Ovary (tissue), 10 donors: ENCODE measurements at places on chromosomes 11 and 22. TPM values are rescaled to one million over a fixed set of nuclear protein-coding genes. Genes with fewer than 3 reads are reported as not detected.

FXYD6 gene
- 313 TPM for total RNA-seq

MYRF gene
- total RNA-seq, result 41.3 TPM

FAM83F gene
- total RNA-seq, result 0.60 TPM

ST14 gene
- total RNA-seq, result 0.18 TPM

MS4A15 gene
- not detected for total RNA-seq

DNA sequence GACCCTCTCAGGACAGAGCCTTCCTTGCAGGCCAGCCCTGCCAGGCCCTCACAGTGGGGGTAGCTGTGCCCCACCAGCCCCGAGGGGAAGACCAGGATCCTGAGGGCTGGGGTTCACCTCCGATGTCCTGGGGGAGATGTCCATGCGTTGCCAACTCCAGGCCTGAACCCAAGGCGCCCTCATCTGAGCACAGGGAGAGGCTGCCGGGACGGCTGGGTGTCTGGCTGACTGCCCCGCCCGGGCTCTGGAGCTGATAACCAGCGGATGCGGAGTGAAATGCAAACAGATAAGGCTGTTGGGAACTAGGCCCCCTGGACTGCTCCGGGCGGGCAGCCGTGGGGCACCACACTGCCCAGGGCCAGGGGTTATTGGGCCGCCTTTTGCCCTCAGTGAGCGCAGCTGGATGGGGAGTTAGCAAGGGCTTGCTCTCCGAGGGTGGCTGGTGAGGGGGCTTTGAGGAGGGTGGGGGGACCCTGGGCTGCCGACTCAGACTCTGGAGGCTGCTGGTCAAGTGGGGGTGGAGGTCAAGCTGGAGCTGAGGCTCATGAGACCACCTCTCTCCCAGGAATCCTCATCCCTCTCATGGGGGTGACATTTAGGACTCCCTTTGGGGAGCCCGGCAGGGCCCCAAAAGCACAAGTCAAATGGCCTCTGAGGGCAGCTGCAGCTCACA lies 5.6 kb upstream of the MUC6 start:
- no peak overlapping the region for H3K4me3 ChIP-seq
- peak; percentile 14 for DNase-seq
- H3K27me3 ChIP-seq, result no peaks in the 10 kb centered on the region
- H3K36me3 ChIP-seq, result no peaks in the 10 kb centered on the region

DNA sequence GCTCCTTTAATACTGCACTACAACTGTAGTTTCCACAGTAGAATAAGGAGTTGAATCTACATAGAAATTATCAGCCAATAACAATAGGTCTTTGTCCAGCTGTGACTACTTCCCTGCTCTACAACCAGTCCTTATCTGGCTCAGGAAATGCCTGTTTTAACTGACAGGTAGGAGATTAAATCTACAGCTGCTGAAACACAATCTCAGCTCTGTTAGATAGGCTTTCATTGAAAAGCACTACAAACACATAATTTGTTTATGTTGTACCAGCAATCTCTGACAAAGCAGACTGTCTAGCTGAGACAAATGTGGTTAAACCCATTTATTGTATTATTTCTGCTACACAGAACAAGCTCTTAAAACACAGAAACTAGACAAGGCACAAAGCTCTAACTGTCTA lies 230.0 kb downstream of the SOX6 start:
- no peak overlapping the region for H3K27ac ChIP-seq
- H3K4me3 ChIP-seq, result no peak overlapping the region
- no peak for DNase-seq

DNA sequence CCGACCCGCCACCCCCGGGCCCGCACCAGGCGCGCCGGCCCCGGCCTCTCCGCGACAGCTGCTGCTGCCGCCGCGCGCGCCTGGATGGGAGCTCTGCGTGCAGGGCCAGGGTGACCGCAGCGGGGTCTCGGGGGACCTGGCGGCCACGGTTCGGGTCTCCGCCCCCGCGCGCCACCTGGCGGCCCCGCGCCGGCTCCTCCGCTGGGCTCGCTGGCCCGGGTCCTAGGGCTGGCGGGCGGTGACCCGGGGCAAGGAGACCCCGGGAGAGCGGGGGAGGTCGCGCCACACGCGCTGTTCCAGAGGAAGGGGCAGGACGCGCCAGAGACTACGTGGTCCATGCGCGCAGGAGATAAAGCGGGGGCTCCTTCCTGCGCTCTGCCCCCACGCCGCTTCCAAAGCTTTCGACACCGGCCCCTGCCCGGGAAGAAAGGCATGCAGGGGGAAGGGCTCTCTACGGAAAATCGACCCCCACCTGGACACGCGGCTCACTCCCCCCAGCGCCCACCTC lies 562 bp downstream of the SHANK2 start:
- DNase-seq, result no peak
- no peak overlapping the region for H3K27ac ChIP-seq
- no peaks in the 10 kb centered on the region for H3K36me3 ChIP-seq

DNA sequence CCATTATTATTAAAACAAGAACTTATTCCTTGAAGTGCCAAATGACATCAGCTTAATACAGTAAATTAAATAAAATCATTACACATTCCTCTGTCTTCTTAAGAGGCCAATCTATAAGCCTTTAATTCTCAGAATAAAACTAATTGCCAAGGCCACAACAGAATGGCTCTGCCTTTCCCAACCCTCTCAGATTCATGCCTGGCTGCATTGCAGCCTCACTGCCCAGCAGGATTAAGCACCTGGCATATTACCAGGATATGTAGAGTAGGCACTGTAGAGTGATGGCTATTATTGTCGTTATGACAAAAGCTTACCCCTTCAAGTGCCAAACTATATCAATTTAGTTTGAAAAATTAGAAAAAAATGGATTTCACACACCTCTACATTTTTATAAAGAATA lies 9.4 kb upstream of the CALCA start:
- no peak for DNase-seq
- H3K27me3 ChIP-seq, result no peaks in the 10 kb centered on the region
- H3K4me3 ChIP-seq, result no peak overlapping the region
- no peaks in the 10 kb centered on the region for H3K36me3 ChIP-seq
- H3K4me1 ChIP-seq, result no peaks in the 10 kb centered on the region

DNA sequence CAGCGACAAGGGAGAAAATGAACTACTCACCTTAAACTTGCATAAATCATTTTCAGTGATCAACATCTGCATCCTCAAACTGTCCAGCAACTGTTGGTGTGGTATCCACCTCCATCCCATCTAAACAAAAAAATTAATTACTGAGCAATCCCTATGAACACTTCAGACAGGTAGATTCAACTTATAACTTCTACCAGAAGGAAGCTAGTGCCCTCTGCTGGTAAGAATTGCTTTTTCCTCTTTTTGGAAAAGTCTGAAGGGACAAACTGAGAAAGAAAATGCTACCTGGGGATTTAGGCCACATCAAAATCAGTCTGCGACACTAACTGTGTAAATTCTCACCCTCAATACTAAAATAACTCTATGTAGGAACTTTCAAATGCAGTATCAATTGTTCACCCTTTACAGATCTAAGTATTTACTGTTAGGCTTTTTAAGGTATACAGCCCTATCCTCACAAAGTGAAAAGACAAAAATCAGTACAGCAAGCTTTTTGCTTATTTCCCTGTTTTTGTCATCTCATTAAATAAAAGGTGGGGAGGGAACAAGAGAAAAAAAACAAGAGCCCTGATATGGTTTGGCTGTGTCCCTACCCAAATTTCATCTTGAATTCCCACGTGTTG lies 17.9 kb downstream of the CLNS1A start:
- no peak overlapping the region for H3K4me3 ChIP-seq
- H3K36me3 ChIP-seq, result no peaks in the 10 kb centered on the region
- DNase-seq, result no peak
- H3K27me3 ChIP-seq, result no peaks in the 10 kb centered on the region
- H3K4me1 ChIP-seq, result peaks cover 2% of the 10 kb centered on the region

DNA sequence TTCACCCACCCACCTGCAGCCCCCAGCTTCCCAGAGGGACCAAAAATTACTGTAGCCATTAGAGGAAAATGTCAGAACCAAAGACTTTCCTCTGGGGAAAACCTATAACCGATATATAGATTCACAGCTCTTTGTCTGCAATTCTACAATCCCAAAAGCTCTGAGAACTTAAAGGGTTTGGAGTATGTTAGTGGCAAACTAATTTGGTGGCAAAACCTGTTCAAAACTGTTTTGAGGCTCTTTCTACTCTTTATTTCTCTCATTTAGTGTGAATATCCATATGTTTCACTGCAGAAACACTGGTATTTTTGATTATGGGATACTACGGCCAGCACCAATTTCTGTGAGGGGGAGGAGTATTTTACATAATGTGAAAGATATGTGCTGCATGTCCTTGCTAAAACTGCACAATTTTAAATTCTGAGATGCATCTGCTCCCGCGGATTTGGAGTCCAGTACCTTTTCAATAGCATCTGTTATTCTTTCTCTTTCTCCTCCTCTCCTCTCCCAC lies 87.5 kb upstream of the MTNR1B start:
- no peak overlapping the region for H3K4me3 ChIP-seq
- DNase-seq, result no peak
- H3K4me1 ChIP-seq, result no peaks in the 10 kb centered on the region

GRCh38 chr11:92751594-92751993 lies 217.9 kb upstream of the MTNR1B start:
- no peak overlapping the region for H3K4me3 ChIP-seq
- H3K27ac ChIP-seq, result no peak overlapping the region
- no peaks in the 10 kb centered on the region for H3K4me1 ChIP-seq
- no peak for DNase-seq
- H3K36me3 ChIP-seq, result no peaks in the 10 kb centered on the region
- no peaks in the 10 kb centered on the region for H3K27me3 ChIP-seq

DNA sequence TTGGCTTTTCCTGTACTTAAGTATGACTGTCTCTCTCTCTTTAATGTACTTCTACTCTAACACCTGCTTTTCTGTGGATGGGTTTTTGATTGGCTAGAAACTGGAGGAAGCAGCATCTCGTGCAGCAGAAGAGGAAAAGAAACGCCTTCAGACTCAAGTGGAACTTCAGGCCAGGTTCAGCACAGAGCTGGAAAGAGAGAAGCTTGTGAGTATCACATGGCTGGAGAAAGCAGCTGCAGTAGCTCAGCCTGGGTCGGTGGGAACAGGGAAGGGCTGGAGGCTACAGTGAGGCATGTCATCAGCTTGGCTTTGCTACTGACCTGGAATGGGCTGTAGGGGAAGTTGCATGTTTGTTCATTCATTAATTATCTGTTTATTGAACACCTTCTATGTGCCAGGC lies 74.2 kb downstream of the SWAP70 start:
- H3K4me1 ChIP-seq, result no peaks in the 10 kb centered on the region
- no peaks in the 10 kb centered on the region for H3K36me3 ChIP-seq
- no peak overlapping the region for H3K4me3 ChIP-seq
- no peaks in the 10 kb centered on the region for H3K27me3 ChIP-seq

DNA sequence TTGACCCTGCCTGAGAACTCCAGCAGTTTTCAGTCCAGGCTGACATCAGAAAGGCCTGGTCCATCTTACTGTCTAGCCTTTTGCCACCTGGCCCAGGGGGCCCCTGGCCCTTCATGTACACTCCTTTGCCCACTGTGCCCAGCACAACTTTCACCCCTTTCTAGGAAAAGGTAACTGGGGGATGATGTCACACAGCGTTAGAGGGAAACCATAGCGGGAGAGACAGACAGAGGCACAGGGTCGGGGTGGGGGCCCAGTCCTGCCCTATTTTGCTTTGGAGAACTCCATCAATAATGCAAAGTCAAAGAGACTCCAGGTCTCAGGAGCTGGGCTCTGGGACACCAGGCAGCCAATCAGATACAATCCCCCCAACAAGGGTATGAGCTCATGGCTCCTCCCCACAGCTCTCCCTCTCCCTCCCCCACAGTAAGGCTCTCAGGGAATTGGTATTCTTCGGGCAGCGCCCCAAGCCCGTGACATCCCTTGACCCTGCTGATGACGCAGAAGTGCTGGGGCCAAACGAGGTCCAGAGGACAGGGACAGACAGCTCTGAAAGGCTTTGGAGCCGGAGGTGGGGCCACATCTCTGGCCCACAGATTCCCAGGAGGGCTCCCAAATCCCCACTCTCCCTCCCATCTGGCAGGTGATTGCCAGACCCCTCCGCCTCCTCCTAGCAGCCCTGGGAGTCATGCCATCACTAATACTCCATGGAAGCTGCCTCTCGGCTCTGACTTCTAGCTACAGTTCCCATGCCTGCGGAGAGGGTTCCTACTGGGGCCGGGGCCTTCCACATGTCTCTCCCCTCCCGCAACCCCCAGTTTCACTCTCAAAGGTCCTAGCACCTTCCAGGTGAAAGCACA lies 5.9 kb downstream of the USP2 start:
- no peaks in the 10 kb centered on the region for H3K36me3 ChIP-seq
- H3K27ac ChIP-seq, result peak overlapping the region; percentile 76
- H3K27me3 ChIP-seq, result no peaks in the 10 kb centered on the region
- peak; percentile 80 for DNase-seq
- no peaks in the 10 kb centered on the region for H3K4me1 ChIP-seq

DNA sequence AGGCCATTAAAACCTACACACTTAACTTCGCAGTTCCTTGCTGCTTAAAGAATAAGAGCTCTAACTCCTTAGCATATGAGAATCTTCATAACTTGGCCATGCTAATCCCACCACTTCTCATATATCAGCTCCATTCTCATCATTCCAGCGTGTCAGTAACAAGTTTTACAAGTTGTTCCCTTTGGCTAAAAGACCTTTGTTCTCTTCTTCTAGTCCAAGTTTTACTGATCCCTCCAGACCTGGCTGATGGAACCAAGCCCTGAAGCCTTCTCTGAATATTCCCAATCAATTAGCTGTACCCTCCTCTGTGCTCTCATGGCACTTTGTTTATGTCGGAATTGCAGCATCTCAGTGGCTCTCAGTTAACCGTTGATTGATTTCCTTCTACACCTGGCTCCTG lies 35.8 kb downstream of the GAB2 start:
- no peaks in the 10 kb centered on the region for H3K27me3 ChIP-seq
- no peak for DNase-seq
- H3K36me3 ChIP-seq, result no peaks in the 10 kb centered on the region
- no peak overlapping the region for H3K27ac ChIP-seq
- peaks cover 11% of the 10 kb centered on the region for H3K4me1 ChIP-seq

GRCh38 chr22:31342389-31343140 lies 3.6 kb downstream of the PATZ1 start:
- no peak overlapping the region for H3K4me3 ChIP-seq
- H3K36me3 ChIP-seq, result no peaks in the 10 kb centered on the region
- peaks cover 18% of the 10 kb centered on the region for H3K4me1 ChIP-seq
- no peak overlapping the region for H3K27ac ChIP-seq
- H3K27me3 ChIP-seq, result no peaks in the 10 kb centered on the region

DNA sequence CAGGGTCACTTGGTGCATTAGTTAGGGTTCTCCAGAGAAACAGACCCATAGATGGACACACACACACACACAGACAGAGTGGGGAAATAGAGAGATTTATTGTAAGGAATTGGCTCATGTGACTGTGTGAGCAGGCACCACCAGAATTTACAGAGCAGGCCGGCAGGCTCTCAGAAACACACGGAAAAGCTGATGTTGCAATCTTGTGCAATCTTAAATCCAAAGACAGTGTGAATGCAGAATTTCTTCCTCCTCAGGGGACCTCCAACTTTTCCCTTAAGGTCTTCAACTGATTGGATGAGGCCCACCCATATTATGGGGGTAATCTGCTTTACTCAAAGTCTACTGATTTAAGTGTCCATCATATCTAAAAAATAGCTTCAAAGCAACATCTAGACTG lies 49.8 kb downstream of the APIP start:
- H3K4me3 ChIP-seq, result no peak overlapping the region
- no peaks in the 10 kb centered on the region for H3K36me3 ChIP-seq
- H3K27me3 ChIP-seq, result no peaks in the 10 kb centered on the region
- no peak for DNase-seq
- no peaks in the 10 kb centered on the region for H3K4me1 ChIP-seq
- no peak overlapping the region for H3K27ac ChIP-seq

GRCh38 chr11:3815845-3816244 lies 7.5 kb downstream of the PGAP2 start:
- H3K4me3 ChIP-seq, result no peak overlapping the region
- H3K27ac ChIP-seq, result no peak overlapping the region

- H3K36me3 ChIP-seq, result no peaks in the 10 kb centered on the region
- peak overlapping the region; percentile 60 for H3K4me3 ChIP-seq
- H3K4me1 ChIP-seq, result peaks cover 10% of the 10 kb centered on the region
- DNase-seq, result no peak
- no peak overlapping the region for H3K27ac ChIP-seq
These were observed 1.6 kb upstream of the ATG16L2 start for GRCh38 chr11:72812604-72812966.
